Astrocyte (in vitro differentiated cells and primary cell): ENCODE measurements at places on chromosomes 7 and 10.

GRCh38 chr7:120442838-120443237 is 169.9 kb downstream of the KCND2 start:
- H3K27me3 ChIP-seq, result no peaks in the 10 kb centered on the region
- no peak overlapping the region for H3K27ac ChIP-seq
- DNase-seq, result no peak
- H3K4me3 ChIP-seq, result no peak overlapping the region

- no peaks in the 10 kb centered on the region for H3K27me3 ChIP-seq
- no peak for DNase-seq
- H3K36me3 ChIP-seq, result no peaks in the 10 kb centered on the region
- H3K4me1 ChIP-seq, result no peaks in the 10 kb centered on the region
These were observed 22.9 kb upstream of the NRCAM start for GRCh38 chr7:108479118-108479517.

GRCh38 chr7:2843191-2843685 is 870 bp downstream of the GNA12 start:
- peaks cover 8% of the 10 kb centered on the region for H3K4me1 ChIP-seq
- no peak for DNase-seq
- peak overlapping the region; percentile 67 for H3K4me3 ChIP-seq
- no peaks in the 10 kb centered on the region for H3K27me3 ChIP-seq

DNA sequence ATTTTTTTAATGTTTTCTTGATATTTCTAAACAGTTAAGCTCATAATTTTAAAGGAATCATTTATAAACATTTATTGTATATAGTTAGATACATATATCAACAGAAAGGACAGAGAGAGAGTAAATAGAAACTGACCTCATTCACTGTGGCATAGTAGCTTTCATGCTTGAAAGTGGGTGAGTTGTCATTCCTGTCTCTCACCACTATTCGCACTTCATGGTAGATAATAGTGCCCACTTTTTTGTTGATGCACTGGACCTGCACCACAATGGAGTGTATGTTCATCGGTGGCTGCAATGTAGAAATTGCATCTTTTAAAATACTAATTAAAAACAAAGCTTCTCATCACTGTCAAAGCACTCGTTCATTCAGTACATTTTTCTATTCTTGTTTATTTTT is 432.0 kb downstream of the PCDH15 start:
- H3K4me1 ChIP-seq, result no peaks in the 10 kb centered on the region
- H3K27me3 ChIP-seq, result no peaks in the 10 kb centered on the region
- no peak overlapping the region for H3K27ac ChIP-seq
- no peak overlapping the region for H3K4me3 ChIP-seq

DNA sequence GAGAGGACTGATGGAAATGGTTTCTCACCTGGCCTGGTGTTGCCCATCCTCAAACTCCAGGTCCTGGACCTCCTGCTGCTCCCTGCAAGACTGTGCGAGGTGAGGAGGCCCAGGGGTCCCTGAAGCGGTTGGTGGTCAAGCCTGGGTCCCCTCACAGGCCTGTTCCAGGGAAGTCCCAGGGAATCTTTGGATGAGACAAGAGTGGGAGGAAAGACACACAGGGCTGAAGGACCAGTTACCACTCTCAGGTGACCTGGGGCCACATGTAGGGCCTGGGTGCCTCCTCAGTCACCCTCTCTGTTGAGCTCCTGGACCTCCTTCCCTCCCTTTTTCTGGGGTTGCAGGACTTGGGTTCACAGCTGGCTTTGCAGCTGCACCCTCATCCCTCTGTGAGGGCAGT is 42.6 kb upstream of the CXCL12 start:
- no peaks in the 10 kb centered on the region for H3K4me1 ChIP-seq
- no peaks in the 10 kb centered on the region for H3K36me3 ChIP-seq
- H3K4me3 ChIP-seq, result no peak overlapping the region
- no peaks in the 10 kb centered on the region for H3K27me3 ChIP-seq
- DNase-seq, result no peak
- H3K27ac ChIP-seq, result no peak overlapping the region

GRCh38 chr7:64515330-64515729 is 47.5 kb downstream of the ZNF680 start:
- H3K27ac ChIP-seq, result no peak overlapping the region
- H3K27me3 ChIP-seq, result no peaks in the 10 kb centered on the region
- H3K36me3 ChIP-seq, result peaks cover 10% of the 10 kb centered on the region
- DNase-seq, result peak; percentile 22

GRCh38 chr7:131959106-131959812 is 402.8 kb upstream of the PODXL start:
- peaks cover 3% of the 10 kb centered on the region for H3K4me1 ChIP-seq
- H3K27me3 ChIP-seq, result peaks cover 5% of the 10 kb centered on the region
- no peaks in the 10 kb centered on the region for H3K36me3 ChIP-seq
- no peak overlapping the region for H3K27ac ChIP-seq
- H3K4me3 ChIP-seq, result no peak overlapping the region

DNA sequence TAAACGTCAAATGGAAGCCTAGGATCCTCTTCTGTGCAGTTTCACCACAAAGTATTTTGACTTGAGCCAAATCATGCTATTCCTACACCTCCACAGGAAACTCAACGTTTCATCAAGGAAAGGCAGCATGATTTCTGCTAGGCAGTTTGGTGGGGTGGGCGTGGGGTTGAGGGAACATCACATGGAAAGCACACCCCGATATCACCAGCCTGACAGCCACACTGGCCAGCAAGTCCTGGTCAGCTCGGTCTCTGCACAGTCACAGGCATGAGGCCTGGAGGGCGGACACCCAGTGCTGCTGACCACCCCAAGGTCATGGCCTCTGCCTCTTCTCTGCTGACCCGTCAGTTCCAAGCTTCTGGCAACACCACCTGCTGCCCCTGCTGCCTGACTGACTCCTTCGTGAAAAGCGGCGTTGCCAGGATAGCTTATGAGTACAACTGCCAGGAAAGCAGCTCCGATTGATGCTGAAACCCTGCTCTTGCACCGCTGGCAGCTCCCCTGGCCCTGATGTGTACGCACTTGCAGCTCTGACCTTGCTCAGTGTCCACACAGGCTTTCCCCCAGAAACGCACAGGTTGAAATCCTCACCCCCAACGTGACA is 171.5 kb downstream of the DIP2C start:
- H3K27me3 ChIP-seq, result no peaks in the 10 kb centered on the region
- H3K36me3 ChIP-seq, result no peaks in the 10 kb centered on the region
- DNase-seq, result no peak
- H3K27ac ChIP-seq, result no peak overlapping the region
- H3K4me1 ChIP-seq, result no peaks in the 10 kb centered on the region

GRCh38 chr10:10417671-10418070 is 600.0 kb upstream of the CELF2 start:
- no peak for DNase-seq
- H3K36me3 ChIP-seq, result no peaks in the 10 kb centered on the region
- no peaks in the 10 kb centered on the region for H3K27me3 ChIP-seq
- H3K4me1 ChIP-seq, result no peaks in the 10 kb centered on the region
- H3K4me3 ChIP-seq, result no peak overlapping the region
- H3K27ac ChIP-seq, result no peak overlapping the region

GRCh38 chr10:59317066-59317465 is 45.3 kb downstream of the FAM13C start:
- DNase-seq, result no peak
- no peak overlapping the region for H3K27ac ChIP-seq
- H3K27me3 ChIP-seq, result no peaks in the 10 kb centered on the region
- no peaks in the 10 kb centered on the region for H3K36me3 ChIP-seq
- no peaks in the 10 kb centered on the region for H3K4me1 ChIP-seq

DNA sequence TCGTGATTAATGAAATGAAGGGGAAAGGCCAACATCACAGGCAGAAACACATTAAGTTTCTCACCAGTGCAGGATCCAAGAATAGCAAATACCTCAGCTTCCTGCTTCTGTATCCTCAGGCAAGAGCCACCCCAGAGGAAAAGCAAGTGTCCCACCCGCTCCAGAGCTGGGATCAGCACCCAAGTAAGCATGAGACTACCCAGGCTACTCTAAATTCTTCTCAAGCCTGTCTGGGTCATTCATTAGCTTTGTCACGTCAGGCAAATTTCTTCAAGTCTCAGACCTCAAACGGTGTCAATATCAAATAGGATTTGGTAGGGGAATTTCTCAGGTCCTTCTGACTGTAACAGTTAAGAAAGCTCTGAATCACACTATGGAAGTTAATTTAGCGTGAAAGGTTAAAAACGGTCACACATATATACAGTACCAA is 59.0 kb downstream of the GNA12 start:
- peak overlapping the region; percentile 76 for H3K27ac ChIP-seq
- H3K27me3 ChIP-seq, result no peaks in the 10 kb centered on the region
- DNase-seq, result peak; percentile 97
- H3K4me3 ChIP-seq, result no peak overlapping the region
- H3K36me3 ChIP-seq, result no peaks in the 10 kb centered on the region

DNA sequence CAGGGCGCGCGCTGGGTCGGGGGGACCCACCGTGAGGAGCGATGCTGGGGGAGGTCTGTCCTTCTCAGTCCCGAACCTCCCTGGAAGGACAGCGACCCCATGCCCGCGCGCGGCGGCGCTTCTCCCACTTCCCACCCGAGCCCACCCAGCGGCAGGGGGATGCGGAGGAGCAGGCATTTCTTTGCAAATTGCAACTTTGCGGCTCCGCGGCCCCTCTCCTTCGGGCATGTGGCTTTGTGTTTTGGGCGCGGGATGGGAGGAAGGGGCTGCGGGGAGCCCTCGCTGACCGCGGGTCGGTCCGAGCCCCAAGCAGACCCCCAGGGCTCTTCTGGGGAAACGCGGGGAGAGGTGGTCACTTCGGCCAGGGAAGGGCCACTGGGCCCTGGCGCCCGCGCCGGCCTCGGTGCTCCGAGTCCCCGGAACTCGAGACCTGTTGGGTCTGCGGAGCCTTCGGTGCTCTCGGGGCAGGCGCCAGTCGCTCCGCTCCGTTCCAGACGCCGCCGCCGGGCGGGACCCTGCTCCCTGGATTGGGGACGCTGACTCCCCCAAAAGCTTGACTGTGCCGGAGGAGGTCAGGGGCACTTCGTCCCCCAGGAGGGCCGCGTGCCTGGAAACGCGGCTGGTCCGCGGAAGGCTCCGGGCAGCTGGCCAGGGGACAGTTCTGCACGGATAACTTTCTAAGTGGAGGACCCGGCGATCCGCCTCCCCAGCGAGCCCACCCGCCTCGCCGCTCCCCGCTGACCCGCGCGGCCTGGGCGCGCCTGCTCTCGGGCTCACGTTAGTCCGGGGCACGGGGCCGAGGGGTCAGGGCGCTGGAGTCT is 164.2 kb upstream of the DPP6 start:
- H3K27me3 ChIP-seq, result peaks cover 3% of the 10 kb centered on the region
- H3K36me3 ChIP-seq, result no peaks in the 10 kb centered on the region
- H3K27ac ChIP-seq, result no peak overlapping the region

- peak overlapping the region; percentile 53 for H3K27ac ChIP-seq
- H3K27me3 ChIP-seq, result no peaks in the 10 kb centered on the region
- H3K4me3 ChIP-seq, result peak overlapping the region; percentile 51
- H3K36me3 ChIP-seq, result no peaks in the 10 kb centered on the region
- H3K4me1 ChIP-seq, result peaks cover 3% of the 10 kb centered on the region
These were observed 20.3 kb upstream of the IGF2BP3 start for GRCh38 chr7:23490357-23491135.

- no peak overlapping the region for H3K4me3 ChIP-seq
- H3K36me3 ChIP-seq, result no peaks in the 10 kb centered on the region
- H3K27ac ChIP-seq, result no peak overlapping the region
These were observed 10.6 kb downstream of the CD36 start for GRCh38 chr7:80649011-80649410.

DNA sequence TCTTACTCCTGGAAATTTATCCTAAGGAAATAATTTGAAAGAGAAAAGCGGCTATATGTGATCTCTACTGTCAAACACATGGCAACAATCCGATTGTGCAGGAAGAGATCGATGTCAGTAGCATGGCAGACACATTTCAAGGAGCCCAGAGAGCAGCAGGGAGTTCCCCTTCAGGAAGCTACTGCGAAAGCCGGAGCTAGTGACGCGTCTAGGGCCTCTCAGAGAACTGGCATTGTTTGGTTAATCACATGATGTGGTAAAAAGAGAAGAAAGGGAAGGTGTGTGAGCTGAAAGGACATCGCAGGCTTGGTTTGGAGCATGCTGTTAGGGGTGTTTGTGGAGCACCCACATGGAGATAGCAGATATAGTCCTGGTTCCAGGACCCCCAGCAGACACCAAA is 74.9 kb downstream of the BEND7 start:
- H3K27me3 ChIP-seq, result no peaks in the 10 kb centered on the region
- no peaks in the 10 kb centered on the region for H3K36me3 ChIP-seq
- no peak overlapping the region for H3K27ac ChIP-seq
- no peak for DNase-seq

GRCh38 chr7:75064291-75064690 is 9.3 kb downstream of the RCC1L start:
- H3K4me1 ChIP-seq, result no peaks in the 10 kb centered on the region
- H3K27me3 ChIP-seq, result no peaks in the 10 kb centered on the region
- no peak overlapping the region for H3K4me3 ChIP-seq
- peaks cover 29% of the 10 kb centered on the region for H3K36me3 ChIP-seq
- DNase-seq, result no peak
- no peak overlapping the region for H3K27ac ChIP-seq

GRCh38 chr7:88826222-88826621 is 30.7 kb upstream of the TEX47 start:
- H3K36me3 ChIP-seq, result no peaks in the 10 kb centered on the region
- H3K27me3 ChIP-seq, result no peaks in the 10 kb centered on the region
- DNase-seq, result no peak
- H3K4me1 ChIP-seq, result no peaks in the 10 kb centered on the region
- no peak overlapping the region for H3K4me3 ChIP-seq
- H3K27ac ChIP-seq, result no peak overlapping the region

DNA sequence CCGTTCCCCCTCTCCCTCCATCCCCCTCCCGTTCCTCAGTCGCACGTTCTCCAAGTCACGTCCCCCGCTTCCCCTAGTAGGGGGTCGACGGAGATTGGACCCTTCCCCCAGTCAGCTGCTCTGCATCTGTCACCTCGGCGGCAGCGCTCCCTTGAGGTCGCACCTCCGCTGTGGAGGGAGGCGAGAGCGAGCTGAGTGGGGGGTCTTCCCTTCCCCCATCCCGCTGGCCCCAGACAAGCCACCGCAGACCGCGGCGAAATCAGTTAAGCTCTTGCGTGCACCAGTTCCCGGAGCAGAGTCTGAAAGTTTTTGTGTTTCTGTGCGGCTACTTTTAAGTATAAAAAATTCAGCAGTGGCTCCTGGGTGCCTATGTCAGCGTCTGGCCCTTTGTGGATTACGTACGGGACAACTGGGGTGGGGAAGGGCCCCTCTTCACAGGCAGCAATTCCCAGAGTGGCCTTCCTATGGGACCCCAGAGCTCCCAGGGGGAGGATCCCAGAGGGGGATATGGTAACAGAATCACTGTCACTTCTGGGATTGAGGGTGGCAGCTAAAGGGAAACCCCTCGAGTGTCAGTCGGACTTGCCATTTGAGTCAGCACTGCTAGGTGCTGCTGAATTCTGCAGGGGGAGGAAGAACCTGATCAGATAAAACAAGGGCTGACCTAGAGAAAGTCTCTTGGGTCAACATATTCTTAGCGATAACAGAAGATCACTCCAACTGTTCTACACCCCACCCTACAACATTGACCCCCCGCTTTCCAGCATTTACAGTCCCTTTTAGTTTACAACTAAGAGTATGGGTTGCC is 12.5 kb upstream of the DDIT4 start:
- H3K27me3 ChIP-seq, result peaks cover 4% of the 10 kb centered on the region
- peak overlapping the region; percentile 22 for H3K27ac ChIP-seq
- no peaks in the 10 kb centered on the region for H3K36me3 ChIP-seq
- DNase-seq, result peak; percentile 42
